Psoas muscle (tissue), 8 donors: ENCODE measurements at places on chromosomes 4 and X. TPM values are rescaled to one million over a fixed set of nuclear protein-coding genes. Genes with fewer than 3 reads are reported as not detected.
A peak's percentile ranks its signal among the peaks of the same experiment; 100 is the strongest.

- H3K4me1 ChIP-seq = no peaks in the 10 kb centered on the region
- no peak overlapping the region for H3K4me3 ChIP-seq
- no peaks in the 10 kb centered on the region for H3K36me3 ChIP-seq
Measured at GRCh38 chrX:123749643-123750042, 16.8 kb upstream of the THOC2 start.

DNA sequence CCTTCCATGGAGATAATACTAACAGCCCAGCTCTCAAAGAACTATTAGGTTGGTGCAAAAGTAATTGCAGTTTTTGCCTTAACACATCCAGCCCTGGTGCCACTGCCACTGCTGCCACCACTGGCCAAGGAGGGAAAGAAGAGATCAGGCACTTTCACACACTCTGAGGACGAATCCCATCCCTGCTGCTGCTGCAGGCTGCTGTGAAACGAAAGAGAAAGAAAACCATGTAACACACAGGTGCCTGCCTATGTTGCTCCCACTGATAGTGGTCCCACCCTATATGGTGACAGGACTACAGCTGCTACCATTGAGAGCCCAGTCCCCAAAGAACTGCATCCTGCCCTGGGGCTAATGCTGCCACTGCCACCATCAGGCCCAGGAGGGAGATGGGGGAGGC lies 35.1 kb downstream of the TMLHE start:
- no peak overlapping the region for H3K27ac ChIP-seq
- DNase-seq = no peak
- no peaks in the 10 kb centered on the region for H3K36me3 ChIP-seq
- H3K4me3 ChIP-seq = no peak overlapping the region

DNA sequence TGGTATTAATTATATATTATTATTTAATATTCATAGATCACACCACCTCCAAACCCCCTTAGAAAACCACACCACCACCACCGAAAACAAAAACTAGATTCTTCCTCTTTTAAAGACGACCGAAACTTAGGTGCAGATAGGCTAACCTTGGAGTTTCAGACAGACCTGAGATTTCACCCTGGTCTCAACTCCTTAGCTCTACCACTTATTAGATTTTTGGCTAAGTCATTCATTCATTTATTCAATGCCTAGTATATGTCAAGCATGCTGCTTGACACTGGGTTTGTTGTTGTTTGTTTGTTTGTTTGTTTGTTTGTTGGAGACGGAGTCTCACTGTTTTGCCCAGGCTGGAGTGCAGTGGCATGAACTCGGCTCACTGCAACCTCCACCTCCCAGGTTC lies 9.5 kb upstream of the BMP2K start:
- no peaks in the 10 kb centered on the region for H3K4me1 ChIP-seq
- H3K27ac ChIP-seq = no peak overlapping the region
- DNase-seq = no peak
- H3K36me3 ChIP-seq = no peaks in the 10 kb centered on the region
- no peaks in the 10 kb centered on the region for H3K27me3 ChIP-seq
- H3K4me3 ChIP-seq = no peak overlapping the region

GRCh38 chrX:110125446-110126162 lies 122.7 kb downstream of the TMEM164 start:
- H3K36me3 ChIP-seq = no peaks in the 10 kb centered on the region
- H3K27ac ChIP-seq = peak overlapping the region; percentile 30
- H3K4me1 ChIP-seq = no peaks in the 10 kb centered on the region
- no peak for DNase-seq
- H3K27me3 ChIP-seq = peaks cover 3% of the 10 kb centered on the region

- no peak overlapping the region for H3K4me3 ChIP-seq
- no peaks in the 10 kb centered on the region for H3K4me1 ChIP-seq
- DNase-seq = no peak
- H3K27ac ChIP-seq = no peak overlapping the region
- H3K27me3 ChIP-seq = no peaks in the 10 kb centered on the region
- no peaks in the 10 kb centered on the region for H3K36me3 ChIP-seq
Measured at GRCh38 chr4:30495251-30495650, 224.9 kb upstream of the PCDH7 start.

GRCh38 chr4:161767116-161767515 lies 396.7 kb downstream of the FSTL5 start:
- H3K27ac ChIP-seq = no peak overlapping the region
- H3K27me3 ChIP-seq = no peaks in the 10 kb centered on the region
- H3K36me3 ChIP-seq = no peaks in the 10 kb centered on the region
- H3K4me3 ChIP-seq = no peak overlapping the region
- no peak for DNase-seq

GRCh38 chr4:47646372-47646771 lies 161.3 kb downstream of the ATP10D start:
- no peaks in the 10 kb centered on the region for H3K36me3 ChIP-seq
- no peak overlapping the region for H3K27ac ChIP-seq
- H3K27me3 ChIP-seq = no peaks in the 10 kb centered on the region
- no peak for DNase-seq
- no peaks in the 10 kb centered on the region for H3K4me1 ChIP-seq

DNA sequence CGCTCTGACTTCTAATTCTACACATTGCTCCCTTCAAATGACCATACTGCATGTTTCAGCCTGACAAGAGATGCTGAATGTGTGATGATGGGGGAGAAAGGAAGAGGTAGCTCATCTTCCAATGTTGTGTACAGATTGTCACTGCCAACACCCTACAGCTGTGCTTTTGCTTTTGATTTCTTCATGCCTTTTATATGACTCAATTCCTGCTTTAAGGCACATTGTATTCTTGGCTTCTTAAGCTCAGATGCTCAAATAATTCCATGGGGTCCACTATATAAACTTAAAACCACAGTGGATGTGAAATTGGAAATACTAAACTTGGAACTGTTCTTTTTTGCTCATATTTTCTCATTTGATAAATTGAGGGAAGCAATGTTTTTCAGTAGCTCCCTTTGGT lies 183.2 kb upstream of the WDFY3 start:
- H3K27ac ChIP-seq = no peak overlapping the region
- H3K36me3 ChIP-seq = no peaks in the 10 kb centered on the region
- H3K27me3 ChIP-seq = no peaks in the 10 kb centered on the region
- H3K4me1 ChIP-seq = no peaks in the 10 kb centered on the region
- H3K4me3 ChIP-seq = no peak overlapping the region

The PDGFC gene
- total RNA-seq = 6.8 TPM

The GC gene
- not detected for total RNA-seq

The CENPE gene
- total RNA-seq = 0.42 TPM

The PPAT gene
- 8.1 TPM for total RNA-seq

The RASSF6 gene
- total RNA-seq = not detected

The FRG2 gene
- total RNA-seq = not detected
